ENCODE measurements at places on chromosomes 6 and 20.

DNA sequence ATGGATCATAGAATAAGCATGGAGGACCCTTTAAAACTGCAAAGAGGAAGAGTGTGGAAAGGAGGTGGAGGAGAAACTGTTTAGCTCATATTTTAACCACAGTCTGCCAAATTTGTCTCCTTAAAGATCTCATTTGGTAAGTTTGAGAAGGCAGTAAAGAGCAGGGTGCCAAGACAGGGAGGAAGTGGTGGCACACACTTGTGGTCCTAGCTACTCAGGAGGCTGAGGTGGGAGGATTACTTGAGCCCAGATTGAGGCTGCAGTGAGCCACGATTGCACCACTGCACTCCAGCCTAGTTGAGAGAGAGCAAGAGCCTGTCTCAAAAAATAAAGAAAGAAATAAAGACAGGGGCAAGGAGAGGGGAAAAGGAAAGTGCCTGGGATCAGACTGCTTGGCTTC is 16.8 kb upstream of the DCBLD1 start:
- DNase-seq: no peak

DNA sequence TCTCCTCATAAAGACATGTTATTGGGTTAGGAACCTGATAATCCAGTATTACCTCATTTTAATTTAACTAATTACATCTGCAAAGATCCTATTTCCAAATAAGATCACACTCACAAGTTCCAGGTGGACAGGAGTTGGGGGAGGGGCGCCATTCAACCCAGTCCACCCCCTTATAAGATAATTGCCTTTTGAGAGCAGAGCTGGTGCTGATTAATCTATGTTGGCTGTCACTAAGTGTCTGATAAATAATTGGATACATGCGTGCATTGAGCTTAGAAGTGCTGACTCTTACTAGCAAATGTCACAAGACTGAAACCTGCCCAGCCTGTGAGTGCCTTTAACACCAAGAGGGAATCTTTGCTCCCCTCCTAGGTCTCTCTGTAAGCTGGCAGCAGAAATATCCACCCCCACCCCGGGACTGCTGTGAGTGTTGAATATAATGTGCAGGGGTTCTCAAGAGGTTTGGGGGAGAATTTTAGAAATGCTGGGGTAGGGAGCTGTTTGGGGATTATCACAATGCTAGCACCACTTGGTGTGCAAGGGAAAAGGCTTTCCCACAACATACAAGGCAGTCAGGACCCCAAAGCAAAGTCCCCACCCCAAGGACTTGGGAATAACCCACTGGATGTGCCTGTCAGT is 87.5 kb downstream of the ANKRD60 start:
- peak; percentile 26 for DNase-seq

- no peak for DNase-seq
Measured at GRCh38 chr6:82968708-82969107, 96.9 kb downstream of the UBE3D start.

GRCh38 chr6:76768556-76768955 is 694.7 kb downstream of the HTR1B start:
- DNase-seq: no peak

GRCh38 chr6:20404641-20405032 is 3.0 kb downstream of the E2F3 start:
- DNase-seq: no peak

DNA sequence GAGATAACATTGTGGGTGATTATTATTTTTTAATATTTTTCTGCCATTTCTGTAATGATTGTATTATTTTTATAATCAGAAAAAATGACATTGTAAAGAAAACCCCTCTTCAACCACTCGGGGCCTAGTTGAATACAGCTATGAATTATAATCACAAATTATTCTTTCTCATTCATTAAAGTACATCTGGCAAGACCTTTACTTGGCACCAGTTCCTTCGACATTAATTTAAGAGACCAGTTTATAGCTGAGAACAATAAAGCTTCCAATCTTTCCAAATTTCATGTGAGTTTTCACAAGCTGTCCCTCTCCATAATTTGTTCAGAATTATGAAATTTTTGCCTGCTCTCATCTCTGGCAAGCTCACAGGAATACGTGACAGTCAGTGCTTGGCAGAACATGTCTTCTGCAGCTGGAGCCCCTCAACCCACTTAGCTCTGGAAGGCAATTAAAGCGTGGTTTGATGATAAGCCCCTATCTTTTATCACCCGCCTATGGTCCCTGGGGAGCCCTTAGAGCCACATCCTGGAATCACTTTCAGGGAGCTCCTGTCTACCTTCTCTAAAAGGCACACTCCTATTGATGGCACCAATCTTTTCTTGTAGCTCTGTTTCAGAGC is 237.2 kb upstream of the PRND start:
- DNase-seq: no peak

DNA sequence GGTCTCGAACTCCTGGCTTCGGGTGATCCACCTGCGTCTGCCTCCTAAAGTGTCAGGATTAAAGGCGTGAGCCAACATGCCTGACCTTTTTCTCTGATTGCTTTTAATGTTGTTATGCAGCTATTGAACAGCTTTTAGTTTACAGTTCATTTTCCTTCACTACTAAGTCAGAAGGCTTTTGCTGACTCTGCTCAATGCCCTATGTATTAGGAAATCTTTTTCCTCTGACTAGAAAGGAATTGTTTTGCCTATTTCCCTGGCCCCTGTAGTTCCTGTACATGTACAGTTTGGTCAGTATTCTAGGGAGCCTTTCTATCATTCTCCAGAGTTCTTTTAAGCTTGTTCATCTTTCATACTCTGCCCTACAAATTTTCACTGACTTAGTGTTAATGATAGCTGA is 280.2 kb downstream of the CDKAL1 start:
- DNase-seq: no peak

DNA sequence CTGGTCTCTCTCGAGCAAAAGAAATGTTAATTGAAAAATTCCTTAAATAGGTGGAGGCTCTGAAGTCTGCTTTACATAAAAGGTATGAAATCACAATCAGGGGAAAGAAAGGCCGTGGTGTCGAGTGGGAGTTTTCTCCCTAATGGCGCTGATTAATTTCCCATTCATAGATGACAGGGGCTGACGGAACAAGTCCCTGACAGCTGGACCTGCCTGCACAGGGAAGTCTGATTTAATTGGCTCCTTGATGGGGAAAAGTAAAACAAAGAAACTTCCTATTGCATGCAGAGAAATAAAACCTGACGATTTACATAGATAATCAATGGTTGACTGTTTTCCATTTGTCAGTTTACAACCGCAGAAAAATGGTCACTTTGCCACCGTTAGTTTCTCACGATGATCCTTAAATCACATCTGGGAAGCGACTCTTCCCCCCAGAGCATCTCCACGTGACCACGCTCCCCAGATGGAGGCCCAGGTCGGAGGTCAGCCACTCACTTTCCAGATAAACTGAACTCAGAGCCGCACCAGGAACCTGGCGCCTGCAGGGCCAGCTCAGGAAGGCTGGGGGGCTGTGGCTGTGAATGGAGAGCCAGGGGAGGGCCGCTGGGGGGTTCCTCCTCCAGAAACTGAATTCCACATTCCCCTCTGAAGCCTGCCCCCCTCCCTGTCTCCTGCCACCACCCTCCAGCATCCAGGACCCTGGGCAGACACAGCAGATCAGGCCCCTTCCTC is 55.3 kb downstream of the DLL1 start:
- DNase-seq: no peak

GRCh38 chr6:63213325-63213724 is 2.1 kb downstream of the FKBP1C start:
- no peak for DNase-seq

- DNase-seq: no peak
Measured at GRCh38 chr6:155432293-155432692, 23.3 kb downstream of the NOX3 start.

GRCh38 chr6:39152262-39152661 is 37.3 kb upstream of the SAYSD1 start:
- DNase-seq: no peak

GRCh38 chr20:31674895-31675827 is 37.4 kb downstream of the COX4I2 start:
- peak; percentile 85 for DNase-seq

GRCh38 chr20:63319164-63320040 is 26.4 kb downstream of the COL20A1 start:
- DNase-seq: no peak
